ENCODE measurements at places on chromosomes 5 and 9.

GRCh38 chr5:96768708-96769251, 39.0 kb downstream of the ERAP1 start:
- DNase-seq: no peak

DNA sequence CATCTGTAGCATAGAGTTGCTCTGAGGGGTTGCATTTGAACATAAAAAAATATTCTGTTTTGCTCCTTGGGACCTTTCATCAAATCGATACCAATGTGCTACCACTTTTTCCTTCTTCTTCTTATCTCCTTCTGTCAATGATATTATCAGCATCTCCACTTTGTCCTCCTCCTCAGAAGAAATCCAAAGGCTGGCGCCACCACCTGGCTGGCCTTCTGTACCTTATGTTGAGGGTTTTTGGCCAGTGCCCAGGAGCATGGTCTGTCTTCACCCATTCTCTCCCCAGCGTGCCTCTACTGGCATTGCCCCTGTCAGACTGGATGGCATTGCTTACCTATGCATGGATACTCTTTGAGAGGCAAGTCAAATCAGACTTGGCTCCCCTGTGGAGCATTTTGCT, 167.2 kb downstream of the CFAP90 start:
- no peak for DNase-seq

- no peak for DNase-seq
Measured at GRCh38 chr5:68405784-68406743, 190.5 kb downstream of the PIK3R1 start.

DNA sequence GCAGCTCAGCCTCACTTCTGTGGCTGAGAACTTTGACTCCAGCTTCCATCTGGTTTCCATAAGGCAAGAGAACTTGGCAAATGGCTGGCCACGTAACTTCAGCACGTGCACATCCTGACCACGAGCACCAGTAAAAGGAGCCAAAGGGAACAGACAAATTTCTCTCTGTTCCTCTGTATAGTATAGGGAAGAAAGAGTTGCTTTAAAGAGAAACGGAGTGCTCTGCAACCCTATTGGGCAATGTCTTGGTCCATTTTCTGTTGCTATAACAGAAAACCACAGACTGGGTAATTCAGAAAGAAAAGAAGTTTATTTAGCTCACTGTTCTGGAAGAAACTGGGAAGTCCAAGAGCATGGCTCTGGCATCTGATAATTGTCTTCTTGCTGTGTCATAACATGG, 558.7 kb downstream of the ACTL7B start:
- no peak for DNase-seq

- DNase-seq: peak; percentile 30
Measured at GRCh38 chr5:178116143-178116885, 3.0 kb downstream of the N4BP3 start.

- DNase-seq: no peak
Measured at GRCh38 chr5:103511554-103511885, 51.1 kb downstream of the NUDT12 start.

DNA sequence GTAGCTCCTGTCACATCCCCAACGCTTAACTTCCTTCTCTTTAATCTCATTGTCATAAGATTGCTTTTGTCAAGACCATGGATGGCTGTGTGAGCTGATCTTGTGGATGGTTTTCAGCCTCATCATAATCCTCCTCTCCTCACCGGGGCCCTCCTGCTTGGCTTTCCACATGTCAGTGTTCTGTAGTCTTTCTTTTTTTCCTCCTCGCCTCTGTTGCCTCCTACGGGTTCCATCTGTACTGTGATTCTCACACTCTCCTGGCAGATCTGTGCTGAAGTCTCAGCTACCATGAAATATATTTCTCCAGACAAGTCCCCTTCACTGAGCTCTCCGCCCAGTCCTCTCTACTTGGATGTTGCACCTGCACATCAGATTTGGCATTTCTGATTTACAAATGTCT, 34.9 kb upstream of the FAM120AOS start:
- DNase-seq: no peak

GRCh38 chr9:7752481-7752880, 47.1 kb downstream of the DMAC1 start:
- no peak for DNase-seq

DNA sequence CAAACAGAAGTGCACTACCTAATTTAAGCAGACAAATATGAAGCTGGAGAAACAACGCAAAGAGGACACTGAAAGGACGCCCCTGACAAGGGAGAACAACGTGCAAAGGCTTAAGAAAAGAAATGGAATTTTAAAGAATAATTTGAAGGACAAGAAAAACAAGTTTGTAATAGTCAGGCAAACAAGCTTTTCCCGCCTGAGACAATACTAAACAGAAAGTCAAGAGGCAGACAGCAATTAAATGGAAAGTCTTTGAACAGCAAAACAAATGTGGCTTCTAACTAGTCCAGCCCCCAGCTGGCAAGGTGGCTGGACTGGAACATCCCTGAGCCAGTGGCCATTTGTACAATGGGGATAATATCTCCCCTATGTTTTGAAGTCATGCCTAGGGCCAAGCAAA, 63.3 kb downstream of the SIL1 start:
- DNase-seq: no peak

GRCh38 chr5:32379421-32379820, 65.1 kb downstream of the ZFR start:
- no peak for DNase-seq

GRCh38 chr9:133518200-133518599, 6.6 kb downstream of the MYMK start:
- no peak for DNase-seq

DNA sequence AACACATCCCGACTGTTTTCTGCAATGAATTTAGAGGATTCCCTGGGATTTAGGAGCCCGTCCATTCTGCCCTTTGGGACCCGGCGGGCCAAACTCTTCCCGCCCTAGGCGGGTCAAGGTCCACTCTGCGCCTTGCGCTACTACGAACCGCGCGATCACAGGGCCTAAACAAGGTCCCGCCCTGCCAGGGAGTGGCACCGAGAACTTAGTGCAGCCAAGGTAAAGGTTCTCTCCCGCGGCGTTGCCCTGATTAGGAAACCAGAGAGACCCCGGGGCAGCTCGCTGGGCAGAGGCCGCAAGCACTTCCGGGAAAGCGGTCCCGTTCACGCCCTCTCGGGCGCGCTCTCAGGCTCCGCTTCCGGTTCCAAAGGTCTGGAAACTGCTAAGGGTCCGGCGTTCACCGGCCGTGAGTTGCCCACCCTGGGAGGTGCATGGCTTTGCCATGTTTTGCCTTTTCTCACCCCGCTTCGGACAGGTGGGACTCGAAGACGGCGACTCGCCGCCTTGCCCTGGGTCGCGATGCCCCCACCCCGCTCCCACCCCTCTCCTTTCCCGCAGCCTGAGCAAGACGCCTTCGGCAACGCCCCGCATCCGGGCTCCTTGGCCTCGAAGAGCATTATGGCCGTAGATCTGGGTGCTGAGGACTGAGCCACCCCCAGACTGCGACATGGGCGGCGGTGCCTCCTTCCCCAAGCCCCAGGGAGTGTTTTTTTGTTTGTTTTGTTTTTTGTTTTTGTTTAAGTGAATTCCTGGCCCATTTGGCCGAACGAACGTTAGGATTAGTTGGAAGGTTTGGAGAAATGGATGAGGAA, 23.4 kb downstream of the HNRNPK start:
- peak; percentile 44 for DNase-seq

- no peak for DNase-seq
Measured at GRCh38 chr5:68534131-68534940, 318.8 kb downstream of the PIK3R1 start.

GRCh38 chr5:40762705-40763104, 6.9 kb upstream of the TTC33 start:
- DNase-seq: no peak

DNA sequence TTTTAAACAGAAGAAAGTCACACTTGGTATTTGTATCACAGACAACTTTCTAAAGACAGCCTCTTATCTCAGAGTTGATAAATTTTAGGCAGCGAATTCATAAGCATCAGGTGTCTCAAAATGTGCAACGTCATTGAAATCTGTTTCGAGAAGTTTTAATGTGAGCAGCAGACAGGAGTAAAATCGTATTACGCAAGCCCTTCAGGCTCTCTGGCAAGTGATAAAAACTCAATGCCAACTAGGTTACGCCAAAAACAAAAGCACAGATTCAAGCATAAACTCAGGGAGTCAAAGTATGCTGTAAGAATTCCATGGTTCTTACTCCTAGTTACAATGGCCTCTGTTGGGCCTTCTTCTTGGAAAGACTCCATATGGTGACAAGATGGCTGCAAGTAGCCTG, 244.7 kb downstream of the SEMA5A start:
- no peak for DNase-seq

GRCh38 chr9:34998266-34998665, 8.7 kb downstream of the DNAJB5 start:
- no peak for DNase-seq

GRCh38 chr5:95102687-95103086, 182.2 kb downstream of the MCTP1 start:
- DNase-seq: no peak

DNA sequence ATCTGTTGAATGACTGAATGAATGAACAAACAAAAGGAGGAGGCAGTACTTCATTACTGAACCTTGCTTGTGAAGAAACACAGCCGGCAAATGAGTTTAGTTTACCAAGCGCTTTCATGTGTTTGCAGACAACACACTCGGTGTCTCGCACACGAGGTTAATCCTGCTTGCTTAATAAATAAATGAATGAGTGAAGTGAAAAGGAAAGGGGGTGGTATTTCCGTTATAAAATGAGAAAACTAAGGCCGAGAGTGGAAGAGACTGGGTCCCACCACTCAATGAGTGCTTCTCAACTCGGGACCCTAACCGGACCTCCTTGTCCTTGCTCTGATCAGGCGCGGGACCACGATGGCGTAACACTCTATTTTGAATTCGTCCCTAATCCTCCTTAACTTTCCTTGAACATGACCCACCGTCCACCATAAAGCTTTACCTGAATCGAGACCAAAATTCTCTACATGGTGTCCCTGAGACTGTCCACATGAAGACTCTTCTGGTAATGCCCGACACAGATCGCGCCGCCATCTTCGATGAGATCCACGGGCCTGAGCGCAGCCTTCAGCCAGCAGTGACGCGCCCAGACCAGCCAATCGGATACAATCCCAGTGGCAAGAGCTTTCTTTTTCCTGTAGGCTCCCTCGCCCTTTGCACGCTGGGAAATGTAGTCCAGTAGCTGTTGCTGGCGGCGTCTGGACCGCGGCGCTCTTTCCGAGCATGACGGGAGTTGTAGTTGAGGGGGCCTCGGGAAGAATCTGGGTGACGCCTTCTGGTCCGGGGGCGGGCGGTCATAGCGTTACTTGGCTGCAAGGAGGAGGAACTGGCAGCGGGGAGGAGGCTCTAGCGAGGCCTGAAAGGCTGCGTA, at the start of the genes MRPL50 and ZNF189:
Gene MRPL50 (minus strand): TSS at position 551 of the 862 bp plus-strand sequence. CDS start 26 bp downstream, at position 525.
Gene ZNF189 (plus strand): TSS at position 784 of the 862 bp plus-strand sequence. CDS start 306 bp downstream, outside the sequence.
- peak; percentile 91 for DNase-seq

- no peak for DNase-seq
Measured at GRCh38 chr9:37554318-37554717, 21.9 kb downstream of the FBXO10 start.

GRCh38 chr5:9587135-9587534, 41.3 kb upstream of the SEMA5A start:
- no peak for DNase-seq

DNA sequence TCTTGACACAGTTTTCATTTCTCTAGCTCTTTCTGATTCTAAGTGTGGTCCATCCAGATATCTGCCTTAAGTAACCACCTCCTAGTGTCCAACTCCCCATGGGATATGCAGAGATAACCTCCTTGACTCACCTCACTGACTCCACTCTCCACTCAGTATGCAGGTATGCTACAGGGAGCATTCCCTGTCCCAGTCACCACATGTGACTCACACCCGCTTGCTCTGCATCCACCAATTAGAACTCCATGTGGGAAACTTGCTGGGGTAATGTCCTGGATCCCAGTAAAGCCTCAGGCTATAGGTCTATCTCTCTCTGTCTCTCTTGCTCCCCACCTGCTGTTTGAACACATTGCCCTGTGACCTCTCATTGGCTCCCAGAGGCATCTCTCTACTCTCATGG, 563.9 kb downstream of the HTR1A start:
- DNase-seq: no peak

DNA sequence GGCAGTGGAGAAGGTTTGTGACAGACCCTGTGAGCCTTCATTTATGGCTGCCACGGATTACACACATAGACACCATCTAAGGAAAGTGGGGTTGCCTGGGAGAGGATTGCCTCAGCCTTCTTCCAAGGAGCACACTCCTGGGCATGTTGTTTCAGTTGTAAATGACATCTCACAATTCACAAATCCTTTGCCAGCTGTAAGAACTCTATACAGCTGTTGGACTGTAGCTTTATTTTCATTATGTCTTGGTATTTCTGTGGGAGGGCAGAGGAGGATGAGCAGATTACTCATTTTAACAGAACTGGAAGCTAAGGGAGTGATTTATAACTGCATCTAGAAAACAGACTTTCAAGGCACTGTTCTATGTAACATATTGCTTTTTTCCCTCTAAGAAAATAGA, 25.6 kb downstream of the MELK start:
- DNase-seq: no peak

DNA sequence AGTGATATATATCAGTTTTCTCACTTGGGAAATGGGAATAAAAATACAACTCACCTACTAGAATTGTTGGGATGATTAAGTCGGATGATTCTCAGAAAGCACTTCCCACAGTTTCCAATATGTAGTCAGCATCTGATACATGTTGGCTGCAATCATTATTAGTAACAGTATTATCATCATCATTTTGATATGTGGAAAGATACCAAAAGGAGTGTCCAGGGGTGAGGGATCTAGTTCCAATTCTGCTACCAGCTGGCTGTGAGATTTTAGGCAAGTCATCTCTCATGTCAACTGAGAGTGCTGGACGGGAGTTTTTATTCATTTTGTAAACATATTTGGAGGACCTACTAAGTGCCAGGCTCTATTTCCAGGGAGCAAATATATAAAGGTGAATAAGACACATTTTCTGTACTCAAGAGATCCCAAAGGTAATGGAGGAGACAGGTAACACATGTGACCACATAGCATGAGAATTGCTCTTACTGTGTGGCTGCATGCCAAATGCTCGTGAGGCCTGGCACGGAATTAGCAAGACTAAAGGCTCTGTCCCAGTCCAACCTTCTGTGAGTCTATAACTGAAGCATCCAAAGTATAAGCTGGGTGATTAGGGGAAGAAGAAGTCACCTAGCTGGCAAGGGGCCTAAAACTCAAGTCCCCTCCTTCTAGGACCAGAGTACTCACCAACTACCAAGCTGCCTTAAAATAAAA, 83.0 kb downstream of the GRIA1 start:
- no peak for DNase-seq

DNA sequence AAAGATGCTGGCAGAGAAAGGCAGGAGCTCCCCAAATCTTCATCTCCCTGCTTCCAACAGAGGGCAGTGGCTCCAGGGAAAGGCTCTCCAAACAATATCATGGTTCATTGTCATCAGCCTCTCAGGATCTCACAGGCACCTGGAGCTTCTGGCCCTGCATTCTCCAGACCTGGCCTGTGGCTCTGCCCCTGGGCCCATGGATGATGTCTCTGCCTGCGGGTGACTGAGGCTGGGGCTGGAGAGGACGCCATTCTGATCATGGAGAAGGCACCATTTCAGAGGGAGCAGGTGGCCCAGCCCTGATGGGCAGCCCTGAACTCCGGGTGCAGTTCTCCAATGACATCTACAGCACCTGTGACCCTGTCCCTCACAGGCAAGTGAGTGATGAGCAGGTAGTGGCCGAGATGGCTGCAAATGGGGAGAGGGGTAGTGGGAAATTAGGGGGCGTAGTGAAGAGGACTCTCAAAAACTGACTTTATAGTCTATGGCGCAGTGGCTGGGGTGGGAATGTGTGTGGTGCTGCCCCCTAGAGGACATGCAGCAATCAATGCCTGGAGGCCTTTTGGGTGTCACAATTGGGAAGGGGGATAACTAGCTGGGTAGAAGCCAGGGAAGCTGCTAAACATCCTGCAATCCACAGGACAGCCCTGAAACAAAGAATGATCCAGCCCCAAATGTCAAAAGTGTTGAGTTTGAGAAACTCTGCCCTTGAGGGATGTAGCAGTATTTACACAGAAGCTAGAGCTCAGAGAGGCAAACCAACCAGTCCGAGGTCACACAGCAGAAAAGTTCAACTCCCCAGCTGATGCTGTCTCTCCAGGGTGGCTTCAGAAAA, 3.2 kb downstream of the SH3PXD2B start:
- DNase-seq: peak; percentile 26
